Stimulated activated CD4-positive, alpha-beta T cell treated with anti-CD3 and anti-CD28 coated beads, Interleukin-12 subunit alpha, Interleukin-12 subunit beta, amount 100 ng/mL, for 48 hours (primary cell): ENCODE measurements at places on chromosomes 6 and 20.

DNA sequence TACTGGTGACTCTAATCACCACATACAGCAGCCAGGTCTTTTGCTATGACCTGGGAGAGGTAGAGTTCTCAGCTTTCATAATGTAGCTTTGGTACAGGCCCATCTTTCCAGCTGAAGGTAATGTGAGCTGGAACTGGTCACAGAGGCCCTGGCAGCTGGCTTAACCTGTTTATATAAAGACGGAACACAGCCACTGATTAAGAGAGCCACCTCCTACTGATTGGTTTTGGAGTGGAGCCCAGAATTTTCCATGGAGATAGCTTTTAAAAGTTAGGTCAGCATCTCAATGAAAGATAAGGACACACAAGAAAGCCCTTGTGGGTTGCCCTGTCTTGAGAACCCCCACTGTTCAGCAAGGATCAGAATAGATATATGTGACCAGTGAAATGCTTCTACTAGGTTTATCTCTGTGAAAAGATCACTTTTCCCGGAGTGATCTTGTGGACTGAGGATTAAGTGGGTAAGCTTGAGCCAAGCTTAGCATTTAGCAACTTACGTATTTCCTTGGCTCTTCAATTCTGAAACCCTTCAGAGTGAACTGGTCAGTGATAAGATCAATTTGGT lies 213.7 kb upstream of the CITED2 start:
- DNase-seq: no peak

DNA sequence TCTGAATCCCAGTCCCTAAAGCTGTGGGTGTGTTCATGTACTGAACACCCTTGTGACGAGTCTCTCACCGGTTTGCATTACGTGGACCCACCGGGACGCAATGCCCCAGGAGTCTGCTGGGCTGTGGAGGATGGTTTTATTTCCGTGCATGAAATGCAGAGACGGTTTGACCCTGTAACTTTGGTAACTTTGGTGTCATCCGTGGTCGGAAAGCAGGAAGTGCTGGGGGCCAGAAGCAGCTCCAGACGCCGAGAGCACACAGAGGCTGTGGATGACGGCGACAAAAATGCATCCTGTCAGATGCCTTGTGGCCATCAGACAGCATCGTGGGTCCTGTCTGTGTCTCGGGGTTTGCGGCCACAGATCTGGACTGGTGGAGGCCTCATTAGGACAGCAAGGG lies 7.2 kb downstream of the BHLHE23 start:
- DNase-seq: no peak

- DNase-seq: no peak
These were observed 173.1 kb upstream of the MMS22L start for GRCh38 chr6:97456070-97456469.

- DNase-seq: no peak
These were observed 67.9 kb upstream of the THBS2 start for GRCh38 chr6:169321546-169321945.

- DNase-seq: no peak
These were observed 524 bp upstream of the NOL4L start for GRCh38 chr20:32585586-32586127.

DNA sequence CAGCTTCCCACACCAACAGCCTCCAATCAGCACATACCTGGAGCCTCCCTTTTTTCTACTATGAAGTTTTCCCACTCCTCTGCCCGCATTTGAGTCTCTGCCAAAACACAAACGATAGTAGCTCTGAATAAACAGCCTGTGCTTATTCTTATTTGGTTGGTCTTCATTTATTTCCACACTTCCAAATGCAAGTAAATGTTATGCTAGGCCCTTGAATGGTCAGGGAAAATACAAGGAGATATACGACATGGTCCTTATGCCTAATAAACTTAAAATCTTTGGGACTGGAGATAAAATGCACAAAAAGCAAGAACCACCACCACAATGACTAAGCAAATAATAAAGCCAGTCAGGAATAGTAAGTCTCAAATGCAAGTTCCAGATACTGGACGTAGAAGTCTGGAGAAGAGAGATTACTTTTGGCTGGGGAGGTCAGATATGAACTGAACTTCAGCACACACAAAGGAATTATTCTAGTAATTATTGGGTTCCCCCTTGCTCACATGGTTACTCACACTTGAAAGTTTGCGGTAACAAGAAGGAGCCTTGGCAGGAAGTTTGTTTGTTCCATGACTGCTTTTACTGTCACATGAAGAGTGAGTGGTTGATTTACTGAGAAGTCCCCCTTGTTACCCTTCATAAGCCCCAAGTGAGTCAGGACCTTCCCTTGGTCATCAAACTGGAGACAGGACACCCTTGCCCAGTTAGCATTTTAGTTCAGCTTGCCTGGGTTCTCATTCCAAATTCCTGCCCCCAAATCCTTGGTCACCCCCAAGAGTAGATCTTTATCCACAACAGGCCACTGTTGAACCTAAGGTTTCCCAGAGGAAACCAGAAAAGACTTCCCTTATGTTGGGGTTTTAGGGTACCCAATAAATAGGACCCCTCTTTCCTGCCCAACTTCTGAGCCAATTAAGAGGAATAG lies 511.2 kb upstream of the JARID2 start:
- DNase-seq: no peak

GRCh38 chr20:32285621-32286371 lies 8.3 kb downstream of the KIF3B start:
- DNase-seq: peak; percentile 29

DNA sequence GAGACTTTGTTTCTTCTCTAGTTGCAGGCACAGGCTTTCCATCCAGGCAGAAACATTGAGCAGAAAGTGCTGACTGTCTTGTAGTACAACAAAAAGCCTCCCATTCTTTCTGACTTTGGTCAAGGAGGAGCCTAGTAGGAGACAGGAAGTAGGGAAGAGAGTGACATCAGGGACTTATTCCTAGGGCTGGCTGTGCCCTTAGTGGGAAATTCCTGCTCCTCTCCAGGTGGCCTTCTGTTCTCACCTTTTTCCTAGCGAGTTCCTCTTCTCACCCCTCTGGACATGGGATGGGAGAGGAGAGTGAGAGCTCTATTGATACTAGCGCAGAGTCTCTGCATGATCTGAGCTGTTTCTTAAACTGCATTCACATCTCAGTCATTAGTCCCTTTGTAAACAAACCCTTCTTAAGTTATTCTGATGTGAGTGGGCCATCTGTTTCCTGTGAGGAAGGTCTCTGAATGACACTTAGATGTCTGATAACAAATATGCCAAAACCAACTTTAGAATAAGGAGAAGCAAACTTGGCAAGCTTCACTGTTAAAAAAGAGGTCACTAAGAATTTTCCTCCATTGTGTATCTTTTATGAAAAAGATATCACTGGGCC lies 455.0 kb downstream of the GJA1 start:
- DNase-seq: no peak

GRCh38 chr6:147991961-147992360 lies 350.7 kb upstream of the SASH1 start:
- no peak for DNase-seq

GRCh38 chr20:34753706-34754461 lies 49.7 kb downstream of the TP53INP2 start:
- DNase-seq: no peak

DNA sequence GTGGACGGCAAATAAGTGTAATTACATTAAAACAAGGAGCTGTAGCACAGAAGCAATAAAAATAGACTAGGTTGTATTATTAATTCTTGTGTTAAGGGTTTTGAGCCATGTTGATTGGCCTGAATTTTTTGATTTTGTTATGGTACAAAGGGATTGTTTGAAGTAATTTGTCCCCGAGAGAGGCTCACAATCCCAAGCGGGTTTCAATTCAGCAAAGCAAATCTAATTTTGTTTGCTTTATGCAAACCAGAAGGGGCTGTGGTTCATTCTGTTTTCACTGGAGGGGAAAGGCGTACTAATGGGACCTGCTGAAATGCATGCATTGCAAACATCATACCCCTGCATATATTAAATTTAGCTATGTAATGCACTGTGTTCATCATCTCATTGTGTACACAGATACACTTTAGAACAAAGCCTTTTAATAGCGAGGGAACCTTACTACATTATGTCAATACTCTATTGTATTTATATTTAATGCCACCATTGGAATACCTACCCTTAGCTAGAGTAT lies 379.5 kb upstream of the POU3F2 start:
- DNase-seq: no peak

DNA sequence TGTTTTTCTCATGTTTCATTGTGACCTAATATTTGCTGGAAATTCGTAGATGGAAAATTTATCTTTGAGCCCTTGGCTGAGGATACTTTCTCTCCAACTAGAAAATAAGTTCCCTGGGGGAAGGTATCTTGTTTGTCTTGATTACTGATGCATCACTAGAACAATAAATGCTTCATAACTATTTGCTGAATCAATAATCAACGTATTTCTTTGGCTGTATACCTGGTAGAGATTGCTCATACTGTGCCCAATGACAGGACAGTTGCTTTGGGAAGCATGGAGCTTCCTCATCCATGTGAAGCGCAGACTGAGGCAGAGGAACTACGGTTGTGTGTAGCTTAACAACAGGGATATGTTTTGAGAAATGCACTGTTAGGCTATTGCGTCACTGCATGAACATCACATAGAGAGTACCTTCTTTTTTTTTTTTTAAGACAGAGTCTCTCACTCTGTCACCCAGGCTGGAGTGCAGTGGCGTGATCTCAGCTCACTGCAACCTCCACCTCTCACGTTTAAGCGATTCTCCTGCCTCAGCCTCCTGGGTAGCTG lies 34.2 kb upstream of the RPN2 start:
- no peak for DNase-seq

DNA sequence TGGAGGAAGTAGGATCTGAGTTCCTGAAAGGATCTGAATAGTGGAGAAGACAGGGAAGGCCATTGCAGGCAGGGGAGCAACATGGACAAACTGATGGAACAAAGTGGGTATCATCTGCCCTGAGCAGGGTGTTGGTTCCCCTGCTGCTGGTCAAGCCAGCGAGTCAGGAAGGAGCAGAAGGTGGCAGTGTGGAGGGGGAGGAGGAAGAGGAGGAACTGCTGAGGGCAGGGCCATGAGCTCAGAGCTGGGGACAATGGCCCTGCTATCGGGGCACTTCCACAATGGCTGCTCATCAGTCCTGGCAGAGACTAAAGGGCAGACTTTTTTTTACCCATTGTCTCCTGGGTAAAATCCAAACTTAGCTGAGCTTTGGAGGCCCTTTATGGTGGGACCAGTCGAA lies 13.6 kb downstream of the CNBD2 start:
- no peak for DNase-seq

GRCh38 chr20:50534567-50534966 lies 24.4 kb downstream of the PTPN1 start:
- DNase-seq: no peak

DNA sequence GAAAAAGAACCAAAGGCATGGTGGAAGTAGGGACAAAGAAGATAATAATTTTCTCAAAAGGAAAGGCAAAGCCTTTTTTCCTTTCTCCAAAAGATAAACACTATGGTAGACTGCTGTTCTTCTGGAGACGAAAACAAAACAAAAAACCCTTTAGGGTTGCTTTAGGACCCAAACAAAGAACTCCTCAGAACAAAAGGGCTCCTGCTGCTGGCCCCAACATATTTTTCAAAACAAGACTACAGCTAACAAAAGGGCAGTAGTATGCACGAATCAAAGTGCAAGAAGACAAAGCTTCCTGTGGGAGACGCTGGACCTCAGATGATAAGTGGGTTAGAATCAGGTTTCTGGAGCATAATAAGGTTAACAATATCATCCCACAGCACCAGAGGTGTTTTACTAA lies 15.8 kb downstream of the NCOA5 start:
- no peak for DNase-seq

DNA sequence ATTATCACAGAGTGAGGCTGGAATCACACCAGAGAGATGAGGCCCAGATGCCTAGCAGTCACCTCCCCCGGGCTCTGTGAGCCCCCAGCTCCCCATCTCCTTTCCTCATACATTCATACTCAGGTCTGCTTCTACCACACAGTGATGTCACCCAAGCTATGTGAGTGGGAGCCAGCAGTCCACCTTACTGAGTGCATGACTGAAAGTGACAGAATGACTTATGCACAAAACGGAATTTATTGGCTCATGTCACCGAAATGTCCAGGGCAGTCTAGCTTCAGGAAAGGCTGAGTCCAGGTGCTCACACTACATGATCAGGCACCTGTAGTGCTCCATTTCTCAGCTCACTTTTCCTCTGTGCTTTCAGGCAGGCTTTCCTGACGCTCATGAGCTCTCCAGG lies 36.7 kb upstream of the CCN6 start:
- DNase-seq: peak; percentile 44

DNA sequence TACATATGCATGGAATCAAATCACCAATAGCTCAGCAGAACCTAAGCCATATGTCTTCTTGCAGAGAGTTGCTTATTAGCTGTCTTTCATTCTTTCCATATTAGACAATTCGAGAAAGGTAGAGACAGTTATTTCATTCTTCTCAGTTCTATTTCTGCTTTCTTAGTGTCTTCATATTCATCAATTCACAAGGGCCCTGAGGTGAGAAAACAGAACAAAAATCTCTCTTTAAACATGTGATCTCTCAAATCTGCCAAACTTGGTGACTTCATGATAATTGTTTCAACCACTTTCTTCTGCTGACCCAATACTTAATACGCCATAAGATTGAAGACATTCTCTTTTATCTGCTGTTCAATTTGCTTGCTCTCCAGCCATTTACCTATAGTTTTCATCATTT lies 229.7 kb upstream of the MARCKS start:
- no peak for DNase-seq

DNA sequence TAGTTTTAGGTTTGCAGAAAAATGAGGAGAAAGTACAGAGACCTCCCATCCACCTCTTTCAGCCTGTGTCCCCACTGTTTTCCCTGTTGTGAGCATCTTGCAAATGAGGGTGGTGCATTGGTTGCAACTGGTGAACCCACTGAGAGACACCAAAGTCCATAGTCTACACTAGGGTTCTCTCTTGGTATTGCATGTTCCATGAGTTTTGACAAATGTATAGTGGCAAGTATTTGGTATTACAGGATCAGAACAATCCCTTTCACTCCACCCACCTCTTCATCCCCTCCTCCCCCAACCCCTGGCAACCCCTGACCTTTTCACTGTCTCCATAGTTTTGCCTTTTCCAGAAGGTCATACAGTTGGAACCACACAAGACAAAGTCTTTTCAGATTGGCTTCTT lies 20.1 kb downstream of the ZNF831 start:
- no peak for DNase-seq

GRCh38 chr20:25287631-25288290 lies 39.9 kb downstream of the PYGB start:
- DNase-seq: no peak

GRCh38 chr6:137800762-137801161 lies 66.3 kb upstream of the TNFAIP3 start:
- no peak for DNase-seq
